ENCODE measurements at places on chromosomes 7 and 10.
A peak's percentile ranks its signal among the peaks of the same experiment; 100 is the strongest.

- DNase-seq: no peak
Measured at GRCh38 chr7:82677493-82677892, 233.9 kb upstream of the CACNA2D1 start.

DNA sequence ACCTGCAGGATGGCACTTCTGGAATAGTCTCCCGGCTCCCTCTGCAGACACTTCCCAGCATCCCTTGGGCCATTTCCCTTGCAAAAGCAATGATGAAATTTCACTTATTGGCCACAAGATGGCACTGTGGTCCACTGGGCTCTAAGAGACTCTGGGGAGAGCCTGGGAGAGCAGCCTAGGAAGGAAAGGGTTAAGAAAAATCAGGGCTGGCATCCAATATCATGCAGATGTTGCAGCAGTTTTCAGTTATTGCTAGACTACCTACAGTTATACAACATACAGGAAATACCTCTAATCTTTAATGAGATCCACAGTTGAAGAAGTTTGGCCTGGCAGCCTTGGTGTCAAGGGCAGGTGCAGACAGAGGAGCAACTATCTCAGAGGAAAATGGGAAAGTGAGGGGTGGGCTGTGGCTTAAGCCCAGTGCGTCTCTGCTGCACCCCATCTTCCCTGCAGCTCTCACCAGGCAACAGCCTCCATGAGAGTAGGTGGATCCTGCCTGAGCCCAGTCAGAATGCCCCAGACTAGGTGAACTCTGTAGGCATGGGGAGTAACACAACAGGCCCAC is 100.2 kb upstream of the PRSS58 start:
- peak; percentile 34 for DNase-seq

DNA sequence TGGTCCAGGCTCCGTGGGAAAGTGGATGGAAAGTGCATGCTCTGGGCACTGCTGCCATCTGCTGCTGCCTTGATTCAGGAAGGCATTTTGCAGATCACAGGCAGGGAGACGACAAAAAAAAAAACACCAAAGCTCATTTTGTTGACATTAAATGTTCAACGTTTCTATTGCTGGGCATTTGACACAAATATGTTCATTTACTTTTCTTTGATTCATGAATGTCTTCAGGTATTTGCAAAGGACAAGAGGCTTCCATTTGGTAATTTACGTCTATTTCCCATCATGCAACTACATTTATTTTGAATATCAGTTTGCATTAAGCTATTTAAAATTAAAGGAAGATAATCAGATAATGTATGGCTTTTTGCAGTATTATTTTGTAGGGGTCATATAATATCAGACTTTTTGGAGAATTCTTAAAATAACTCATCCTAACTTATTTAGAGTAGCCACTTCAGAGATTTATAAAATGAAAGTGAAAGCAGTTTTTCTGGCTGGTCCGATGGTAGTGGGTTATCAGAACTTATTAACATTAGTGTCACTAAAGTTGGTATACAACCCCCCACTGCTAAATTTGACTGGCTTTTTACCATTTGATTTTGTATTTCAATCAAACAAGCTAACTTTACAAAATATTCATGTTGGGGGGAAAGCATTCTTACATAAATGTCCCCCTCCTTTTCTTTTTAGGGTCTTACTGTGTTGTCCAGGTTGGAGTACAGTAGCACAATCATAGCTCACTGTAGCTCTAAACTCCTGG is 65.3 kb downstream of the PDIA4 start:
- peak; percentile 28 for DNase-seq

GRCh38 chr10:2366264-2366931 is 629.1 kb upstream of the ADARB2 start:
- no peak for DNase-seq

DNA sequence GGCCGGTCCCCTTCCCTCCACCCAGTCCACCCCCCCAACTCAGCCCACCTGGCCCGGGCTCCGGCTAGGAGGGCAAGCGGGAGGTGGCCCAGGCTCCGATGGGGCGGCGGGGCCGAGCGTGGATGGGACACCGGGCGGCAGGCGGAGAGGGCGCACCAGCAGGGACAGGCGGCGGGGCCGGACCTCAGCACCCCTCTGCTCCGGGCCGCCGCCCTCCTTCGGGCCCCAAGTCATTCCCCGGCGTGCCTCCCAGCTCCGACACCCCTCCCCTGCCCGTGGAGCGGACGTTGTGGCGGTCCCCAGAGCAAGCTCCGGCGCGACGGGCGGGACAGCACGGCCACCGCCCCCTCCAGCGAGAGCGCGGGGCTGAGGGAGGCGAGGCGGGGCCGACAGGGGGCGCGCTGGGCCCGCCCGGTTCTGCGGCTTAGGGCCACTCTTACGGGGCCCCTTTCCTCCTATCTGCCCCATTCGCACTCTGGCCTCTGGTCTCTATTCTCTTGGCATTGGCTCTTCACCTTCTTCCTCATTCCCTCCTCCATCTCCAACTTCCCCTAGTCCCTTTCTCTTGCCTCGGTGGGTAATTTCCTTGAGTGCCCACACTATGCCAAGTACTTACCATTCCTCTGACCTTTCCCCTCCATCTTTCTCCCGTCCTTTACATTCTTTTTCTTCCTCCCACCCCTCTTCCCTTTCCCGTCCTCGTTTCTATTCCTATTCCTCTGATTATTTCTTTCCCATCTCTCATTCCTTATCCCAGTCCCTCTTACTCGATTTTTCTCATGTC is 701 bp upstream of the GBX1 start:
- DNase-seq: no peak
